ENCODE measurements at places on chromosomes 6 and 20. TPM values are rescaled to one million over a fixed set of nuclear protein-coding genes. Genes with fewer than 3 reads are reported as not detected.
A peak's percentile ranks its signal among the peaks of the same experiment; 100 is the strongest.

GRCh38 chr6:8743170-8743745 lies 307.9 kb upstream of the SLC35B3 start:
- peak; percentile 2 for DNase-seq

DNA sequence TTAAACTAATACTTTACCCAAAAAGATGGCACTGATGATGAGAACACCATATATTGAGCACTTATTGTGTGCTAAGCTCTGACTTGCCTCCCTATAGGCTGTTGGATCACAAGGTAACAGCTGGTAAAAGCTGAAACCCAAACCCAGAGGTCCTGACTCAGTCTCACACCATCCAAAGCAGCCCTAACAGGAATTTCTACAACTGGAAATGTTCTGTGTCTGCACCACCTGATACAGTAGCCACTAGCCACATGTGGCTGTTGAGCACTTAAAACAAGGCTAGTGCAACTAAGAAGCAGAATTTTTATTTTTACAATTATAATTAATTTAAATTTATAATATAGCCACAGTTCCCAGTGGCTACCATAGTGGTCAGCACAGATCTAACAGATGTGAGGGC lies 15.6 kb upstream of the MATN4 start:
- DNase-seq: no peak

- DNase-seq: no peak
These were observed 168.4 kb downstream of the DOK5 start for GRCh38 chr20:54643761-54644160.

- peak; percentile 60 for DNase-seq
These were observed 49.7 kb upstream of the BHLHE23 start for GRCh38 chr20:63056236-63057170.

GRCh38 chr6:97963193-97963592 lies 680.2 kb upstream of the MMS22L start:
- no peak for DNase-seq

- peak; percentile 57 for DNase-seq
These were observed 704 bp downstream of the TOP1 start for GRCh38 chr20:41029150-41029901.

The TNFRSF6B gene
- total RNA-seq: not detected

The TRAPPC3L gene
- not detected for total RNA-seq

DNA sequence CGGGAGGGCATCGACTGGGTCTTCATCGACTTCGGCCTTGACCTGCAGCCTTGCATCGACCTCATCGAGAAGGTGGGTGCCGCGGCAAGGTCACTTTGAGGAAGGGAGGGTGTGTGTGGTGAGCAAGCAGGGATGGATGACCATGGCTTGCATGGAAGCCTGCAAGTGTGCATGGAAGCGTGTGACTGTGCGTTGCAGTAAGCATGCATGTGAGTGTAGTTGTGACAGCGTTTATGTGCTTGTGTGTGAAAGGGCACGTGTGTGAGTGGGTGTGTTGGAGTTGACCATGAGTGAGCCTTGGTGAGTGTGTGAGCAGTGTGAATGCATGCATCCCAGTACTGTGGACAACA lies 32.5 kb downstream of the MYH7B start:
- DNase-seq: no peak

The COL20A1 gene
- not detected for total RNA-seq

The SYNDIG1 gene
- total RNA-seq: not detected

DNA sequence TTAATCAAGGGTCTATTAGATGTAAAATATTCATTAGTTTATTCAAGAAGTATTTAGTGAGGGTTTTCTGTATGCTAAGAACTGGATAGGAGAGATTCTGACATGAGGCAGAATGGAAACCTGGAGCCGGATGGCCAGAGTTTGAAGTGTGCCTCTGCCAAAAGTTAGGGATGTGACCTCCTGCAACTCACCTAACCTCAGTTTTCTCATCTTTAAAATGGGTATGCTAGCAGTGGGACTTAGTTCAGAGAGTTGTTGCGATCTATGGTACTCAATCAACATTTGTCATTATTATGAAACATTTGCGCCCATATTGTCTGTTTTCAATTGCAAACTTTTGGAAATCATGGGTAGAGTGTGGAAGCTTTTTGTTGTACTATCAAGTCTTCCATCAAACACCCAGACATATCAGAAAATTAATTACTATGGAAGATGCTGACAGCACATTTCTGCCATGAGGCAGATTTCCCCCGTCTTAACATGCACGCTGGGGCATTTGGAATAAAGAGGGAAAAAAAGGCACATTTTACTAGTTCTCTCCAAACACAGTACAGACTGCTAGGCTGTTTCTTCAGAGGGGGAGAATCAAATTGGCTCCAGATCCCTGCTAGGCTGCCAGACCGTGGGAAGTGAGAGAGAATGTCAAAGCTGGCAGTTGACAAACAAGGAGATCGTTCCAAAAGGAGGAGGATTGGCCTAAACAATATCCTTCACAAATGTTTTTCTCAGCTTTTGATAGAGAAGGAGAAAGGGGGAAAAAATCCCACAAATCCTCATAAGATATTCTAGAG lies 205.3 kb upstream of the TSHZ2 start:
- no peak for DNase-seq

Measured in activated CD8-positive, alpha-beta T cell treated with anti-CD3 and anti-CD28 coated beads for 36 hours (primary cell).